ENCODE measurements at places on chromosomes 5 and 9. TPM values are rescaled to one million over a fixed set of nuclear protein-coding genes. Genes with fewer than 3 reads are reported as not detected.

The CLIC3 gene
- 2.3 TPM for polyA plus RNA-seq

GRCh38 chr9:70298245-70298771, 39.5 kb downstream of the SMC5 start:
- no peak for DNase-seq
- no peaks in the 10 kb centered on the region for H3K36me3 ChIP-seq
- H3K4me1 ChIP-seq, result no peaks in the 10 kb centered on the region

The LHX3 gene
- polyA plus RNA-seq, result not detected

DNA sequence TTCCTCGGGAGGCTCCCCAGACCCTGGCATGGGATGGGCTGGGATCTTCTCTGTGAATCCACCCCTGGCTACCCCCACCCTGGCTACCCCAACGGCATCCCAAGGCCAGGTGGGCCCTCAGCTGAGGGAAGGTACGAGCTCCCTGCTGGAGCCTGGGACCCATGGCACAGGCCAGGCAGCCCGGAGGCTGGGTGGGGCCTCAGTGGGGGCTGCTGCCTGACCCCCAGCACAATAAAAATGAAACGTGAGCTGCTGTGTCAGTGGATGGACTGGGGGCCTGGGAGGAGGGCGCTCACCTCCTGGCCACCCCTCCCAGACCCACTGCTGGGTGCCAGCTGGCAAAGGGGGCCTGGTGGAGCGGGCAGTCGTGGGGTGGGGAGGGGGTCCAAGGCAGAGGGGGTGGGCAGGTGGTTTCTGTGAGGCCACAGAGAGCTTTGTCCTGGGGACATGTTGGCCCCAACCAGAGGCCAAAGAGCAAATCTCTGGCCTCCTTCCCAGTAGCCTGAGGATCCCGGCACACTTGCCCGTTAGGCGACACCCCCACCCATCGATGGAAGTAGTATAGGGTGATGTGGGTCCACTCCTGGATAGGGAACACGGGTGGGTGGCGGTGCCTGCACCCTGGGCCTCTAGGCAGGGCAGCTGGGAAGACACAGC, 9.8 kb downstream of the EGFL7 start:
- H3K4me1 ChIP-seq, result peaks cover 11% of the 10 kb centered on the region
- peak; percentile 51 for DNase-seq
- H3K27me3 ChIP-seq, result no peaks in the 10 kb centered on the region
- H3K36me3 ChIP-seq, result peaks cover 27% of the 10 kb centered on the region

DNA sequence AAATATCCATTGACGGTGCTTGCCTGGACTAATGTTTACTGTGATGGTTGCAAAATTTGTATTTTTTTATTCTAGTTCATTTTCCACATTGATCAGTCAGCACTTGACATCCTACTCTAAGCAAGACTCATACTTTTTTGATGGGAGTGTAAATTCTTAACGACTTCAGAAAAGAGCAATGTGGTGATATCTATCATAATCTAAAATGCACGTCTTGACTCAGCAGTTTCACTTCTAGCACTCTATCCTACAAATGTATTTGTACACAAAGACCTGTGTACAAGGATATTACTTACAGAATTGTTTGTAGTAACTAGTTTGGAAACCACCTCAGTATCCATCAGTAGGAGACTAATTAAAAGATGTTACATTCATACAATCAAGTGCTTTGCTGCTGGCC, 24.0 kb downstream of the NAA35 start:
- peaks cover 3% of the 10 kb centered on the region for H3K36me3 ChIP-seq
- no peak overlapping the region for H3K27ac ChIP-seq

DNA sequence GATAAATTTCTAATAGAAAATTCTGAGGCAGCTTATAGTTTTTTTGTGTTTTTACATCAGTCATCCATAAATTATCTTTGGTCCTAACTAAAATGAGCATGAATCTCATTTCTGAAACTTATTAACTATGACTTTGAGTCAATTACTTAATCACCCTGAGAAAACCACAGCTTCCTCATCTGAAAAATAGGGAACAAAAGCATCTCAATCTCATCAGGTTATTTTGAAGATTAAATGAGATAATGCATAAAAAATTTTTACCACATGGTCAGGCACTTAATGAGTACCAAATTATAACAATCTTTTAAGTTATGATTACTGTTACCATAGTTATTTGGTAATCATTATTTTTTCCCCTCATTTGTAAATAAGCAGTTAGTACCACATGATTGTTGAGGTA, 279.1 kb downstream of the MAST4 start:
- H3K4me3 ChIP-seq, result no peak overlapping the region
- peaks cover 10% of the 10 kb centered on the region for H3K4me1 ChIP-seq
- peaks cover 4% of the 10 kb centered on the region for H3K36me3 ChIP-seq
- DNase-seq, result no peak

DNA sequence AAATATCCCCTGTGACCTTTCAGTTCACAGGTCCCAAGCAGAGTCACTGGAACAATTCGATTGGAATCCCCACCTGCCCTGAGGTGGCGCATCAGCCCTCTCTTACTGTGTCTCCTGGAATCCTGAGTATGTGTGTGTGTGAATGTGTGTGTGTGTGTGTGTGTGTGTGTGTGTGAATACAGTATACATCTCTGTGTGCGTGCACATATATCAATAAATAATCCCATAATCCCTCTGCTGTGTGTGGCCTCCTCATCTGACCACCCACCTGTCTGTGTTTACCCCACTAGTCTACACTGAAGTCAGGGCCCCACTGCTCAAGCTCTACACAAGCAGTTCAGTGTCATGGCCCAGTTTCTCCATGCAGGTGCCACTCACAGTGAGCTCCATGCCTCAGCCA, 187.4 kb downstream of the ERCC6L2 start:
- H3K27me3 ChIP-seq, result no peaks in the 10 kb centered on the region
- H3K36me3 ChIP-seq, result no peaks in the 10 kb centered on the region
- H3K4me3 ChIP-seq, result no peak overlapping the region
- H3K4me1 ChIP-seq, result peaks cover 9% of the 10 kb centered on the region

- no peaks in the 10 kb centered on the region for H3K36me3 ChIP-seq
- H3K4me1 ChIP-seq, result peaks cover 20% of the 10 kb centered on the region
- H3K4me3 ChIP-seq, result no peak overlapping the region
- H3K27me3 ChIP-seq, result no peaks in the 10 kb centered on the region
- no peak for DNase-seq
- no peak overlapping the region for H3K27ac ChIP-seq
Observed at GRCh38 chr9:124385623-124386022, 29.6 kb downstream of the PSMB7 start.

The COL15A1 gene
- polyA plus RNA-seq, result not detected

DNA sequence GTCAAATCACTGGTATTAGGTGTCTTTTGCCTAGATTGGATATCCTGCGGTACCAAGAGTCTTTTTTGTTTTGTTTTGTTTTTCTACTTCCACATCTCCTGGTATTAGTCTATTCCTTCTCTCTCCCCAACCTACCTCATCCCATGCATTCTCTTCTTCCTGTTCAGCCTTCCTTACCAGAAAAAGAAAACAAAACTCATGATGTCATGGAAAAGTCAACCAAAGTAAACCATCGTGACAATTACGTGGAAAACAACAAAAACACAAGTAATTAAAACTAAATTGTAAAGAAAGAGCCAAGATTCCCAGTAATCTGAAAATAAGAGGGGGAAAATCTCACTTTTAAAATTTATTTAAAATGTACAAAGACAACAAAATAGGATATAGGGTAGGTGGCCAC, 38.3 kb downstream of the TMEM167A start:
- H3K4me3 ChIP-seq, result no peak overlapping the region
- no peaks in the 10 kb centered on the region for H3K27me3 ChIP-seq
- H3K4me1 ChIP-seq, result no peaks in the 10 kb centered on the region
- DNase-seq, result no peak

The DPP7 gene
- polyA plus RNA-seq, result 247 TPM

The TAF1L gene
- not detected for polyA plus RNA-seq

- H3K4me1 ChIP-seq, result no peaks in the 10 kb centered on the region
- no peak for DNase-seq
- H3K27me3 ChIP-seq, result no peaks in the 10 kb centered on the region
- H3K36me3 ChIP-seq, result peaks cover 26% of the 10 kb centered on the region
- H3K4me3 ChIP-seq, result no peak overlapping the region
- H3K27ac ChIP-seq, result no peak overlapping the region
Observed at GRCh38 chr9:131465401-131465800, 37.3 kb upstream of the POMT1 start.

The ZNF879 gene
- polyA plus RNA-seq, result 1.2 TPM

- no peak overlapping the region for H3K27ac ChIP-seq
- no peak overlapping the region for H3K4me3 ChIP-seq
- peaks cover 14% of the 10 kb centered on the region for H3K36me3 ChIP-seq
- no peaks in the 10 kb centered on the region for H3K27me3 ChIP-seq
- H3K4me1 ChIP-seq, result no peaks in the 10 kb centered on the region
Observed at GRCh38 chr5:884345-885126, 8.1 kb downstream of the BRD9 start.

DNA sequence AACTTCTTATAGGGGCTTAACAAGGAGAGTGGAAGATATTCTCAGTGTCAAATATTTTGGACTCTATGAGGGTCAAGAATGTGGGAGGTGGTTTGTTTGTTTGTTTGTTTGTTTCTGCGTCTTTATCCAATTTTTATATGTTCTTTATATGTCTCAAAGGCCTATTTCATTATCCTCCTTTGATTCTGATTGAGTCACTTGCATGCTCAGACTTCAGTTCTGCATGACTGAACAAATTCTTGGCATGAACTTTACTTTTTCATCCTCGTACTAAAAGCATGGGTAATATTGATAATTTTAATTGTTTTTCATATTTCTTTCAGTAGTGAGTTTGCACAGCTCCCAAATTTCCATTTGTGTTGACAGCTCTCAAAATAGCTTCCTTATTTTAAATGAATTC, 19.2 kb upstream of the ERBIN start:
- no peak for DNase-seq
- no peaks in the 10 kb centered on the region for H3K4me1 ChIP-seq
- H3K27me3 ChIP-seq, result no peaks in the 10 kb centered on the region
- H3K4me3 ChIP-seq, result no peak overlapping the region
- H3K27ac ChIP-seq, result no peak overlapping the region

DNA sequence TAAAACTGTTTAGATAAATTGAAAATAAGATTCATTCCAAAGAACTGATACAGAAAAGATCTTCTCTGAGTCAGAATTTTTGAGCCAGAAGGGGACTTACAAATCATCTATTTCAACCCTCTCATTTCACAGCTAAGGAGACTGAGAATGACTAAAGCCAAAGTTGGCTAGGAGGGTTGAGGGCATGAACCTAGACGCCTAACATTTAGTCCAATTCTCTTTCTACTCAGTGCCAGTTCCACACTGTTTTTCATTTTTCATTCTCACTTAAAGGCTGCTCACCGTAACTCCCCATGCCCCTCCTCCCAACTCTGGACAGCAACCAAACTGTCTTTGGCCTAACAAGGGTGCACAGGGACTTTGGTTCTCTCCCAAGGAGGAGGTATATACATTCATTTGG, 364.0 kb downstream of the NDUFS4 start:
- no peaks in the 10 kb centered on the region for H3K4me1 ChIP-seq
- H3K4me3 ChIP-seq, result no peak overlapping the region
- H3K27me3 ChIP-seq, result no peaks in the 10 kb centered on the region
- no peaks in the 10 kb centered on the region for H3K36me3 ChIP-seq
- DNase-seq, result no peak

The TMOD1 gene
- 0.13 TPM for polyA plus RNA-seq

The TERT gene
- not detected for polyA plus RNA-seq

The FRRS1L gene
- not detected for polyA plus RNA-seq

The KCNV2 gene
- polyA plus RNA-seq, result not detected

The CARTPT gene
- not detected for polyA plus RNA-seq

- peaks cover 12% of the 10 kb centered on the region for H3K36me3 ChIP-seq
- DNase-seq, result no peak
- peaks cover 14% of the 10 kb centered on the region for H3K4me1 ChIP-seq
Observed at GRCh38 chr5:14281746-14282181, 138.6 kb downstream of the TRIO start.

GRCh38 chr5:40834391-40834848, 602 bp downstream of the RPL37 start:
- H3K27ac ChIP-seq, result peak overlapping the region; percentile 69
- peak overlapping the region; percentile 44 for H3K4me3 ChIP-seq
- no peaks in the 10 kb centered on the region for H3K27me3 ChIP-seq
- peak; percentile 68 for DNase-seq

GRCh38 chr9:72755836-72756235, 197.0 kb downstream of the ALDH1A1 start:
- H3K27me3 ChIP-seq, result peaks cover 9% of the 10 kb centered on the region
- H3K4me3 ChIP-seq, result no peak overlapping the region
- H3K27ac ChIP-seq, result no peak overlapping the region
- no peak for DNase-seq

DNA sequence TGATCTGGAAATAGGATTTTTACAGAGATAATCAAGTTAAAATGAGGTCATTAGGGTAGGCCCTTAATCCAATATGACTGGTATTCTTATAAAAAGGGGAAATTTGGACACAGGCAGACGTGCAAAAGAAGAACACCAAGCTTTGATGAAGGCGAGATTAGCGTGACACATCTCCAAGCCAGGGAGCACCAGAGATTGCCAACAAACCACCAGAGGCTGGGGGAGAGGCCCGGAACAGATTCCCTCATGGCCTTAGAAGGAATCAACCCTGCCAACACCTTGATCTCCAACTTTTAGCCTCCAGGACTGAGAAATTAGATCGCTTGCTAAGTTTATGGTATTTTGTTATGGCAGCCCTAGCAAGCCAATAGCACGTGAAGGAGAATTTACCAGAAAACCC, 10.8 kb upstream of the ARSI start:
- H3K4me1 ChIP-seq, result peaks cover 13% of the 10 kb centered on the region
- H3K36me3 ChIP-seq, result no peaks in the 10 kb centered on the region
- no peaks in the 10 kb centered on the region for H3K27me3 ChIP-seq
- H3K27ac ChIP-seq, result no peak overlapping the region
- DNase-seq, result no peak

GRCh38 chr9:134285215-134285845, 40.9 kb upstream of the RXRA start:
- no peaks in the 10 kb centered on the region for H3K4me1 ChIP-seq
- peaks cover 3% of the 10 kb centered on the region for H3K27me3 ChIP-seq
- H3K36me3 ChIP-seq, result no peaks in the 10 kb centered on the region
- no peak overlapping the region for H3K27ac ChIP-seq

The SPATA31C1 gene
- polyA plus RNA-seq, result not detected

The ENHO gene
- 0.10 TPM for polyA plus RNA-seq

The SPOCK1 gene
- 123 TPM for polyA plus RNA-seq

GRCh38 chr9:720239-720881, 121.1 kb upstream of the DMRT1 start:
- no peak overlapping the region for H3K27ac ChIP-seq
- no peaks in the 10 kb centered on the region for H3K27me3 ChIP-seq
- H3K4me3 ChIP-seq, result no peak overlapping the region
- H3K4me1 ChIP-seq, result peaks cover 13% of the 10 kb centered on the region
- H3K36me3 ChIP-seq, result peaks cover 9% of the 10 kb centered on the region

All from endothelial cell of umbilical vein (primary cell).